SJCRH30 (cell line): ENCODE measurements at places on chromosomes 3 and 15.

DNA sequence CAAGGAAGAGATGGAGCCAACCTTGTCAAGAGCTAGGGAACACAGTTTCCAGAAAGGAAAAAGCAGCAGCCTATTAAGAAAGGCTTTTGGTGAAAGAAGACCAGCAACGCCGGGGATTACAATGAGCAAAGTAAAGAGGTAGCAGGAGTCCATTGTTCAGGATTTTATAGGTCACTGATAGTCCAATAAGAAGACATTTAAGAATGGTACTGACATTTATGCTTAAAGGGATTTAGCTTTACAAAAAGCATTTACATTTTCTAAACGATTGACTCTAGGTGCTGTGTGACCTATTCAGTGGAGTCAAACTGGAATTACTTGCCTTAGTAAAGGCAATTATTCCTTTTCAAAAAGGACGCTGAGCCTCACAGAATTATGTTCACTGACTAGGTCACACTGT is 40.8 kb downstream of the CSNK1G1 start:
- H3K27me3 ChIP-seq = no peaks in the 10 kb centered on the region
- no peak overlapping the region for H3K27ac ChIP-seq
- H3K36me3 ChIP-seq = peaks cover 2% of the 10 kb centered on the region; the same call in 1 of the 2 replicates
- H3K4me3 ChIP-seq = no peak overlapping the region
- no peak for DNase-seq

DNA sequence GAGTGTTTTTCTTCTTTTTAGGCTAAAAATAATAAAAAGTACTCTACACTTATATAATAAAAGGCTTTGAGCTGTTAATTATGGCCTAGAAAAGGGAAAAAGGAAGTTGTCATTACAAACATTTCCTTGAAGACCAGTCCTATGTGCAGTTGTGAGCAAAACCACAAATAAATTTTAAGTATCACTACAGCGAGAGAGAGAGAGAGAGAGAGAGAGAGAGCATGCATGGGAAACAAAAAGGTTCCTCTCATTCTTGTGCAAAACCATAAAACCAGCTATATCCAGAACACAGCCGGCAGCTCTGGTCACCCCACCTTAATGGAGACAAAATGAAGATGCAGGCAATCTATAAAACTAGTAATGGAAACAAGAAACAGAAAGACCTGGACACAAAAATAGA is 33.6 kb downstream of the HEG1 start:
- H3K27ac ChIP-seq = no peak overlapping the region
- no peaks in the 10 kb centered on the region for H3K4me1 ChIP-seq
- peaks cover 55% of the 10 kb centered on the region for H3K36me3 ChIP-seq
- no peaks in the 10 kb centered on the region for H3K27me3 ChIP-seq
- H3K4me3 ChIP-seq = no peak overlapping the region

- no peak overlapping the region for H3K27ac ChIP-seq
- 0 out of 2 replicates have a peak, but pooled peaks cover 4% of the 10 kb centered on the region for H3K27me3 ChIP-seq
- no peaks in the 10 kb centered on the region for H3K4me1 ChIP-seq
- H3K36me3 ChIP-seq = no peaks in the 10 kb centered on the region
Observed at GRCh38 chr15:27254055-27254454, 283.1 kb downstream of the GABRG3 start.

DNA sequence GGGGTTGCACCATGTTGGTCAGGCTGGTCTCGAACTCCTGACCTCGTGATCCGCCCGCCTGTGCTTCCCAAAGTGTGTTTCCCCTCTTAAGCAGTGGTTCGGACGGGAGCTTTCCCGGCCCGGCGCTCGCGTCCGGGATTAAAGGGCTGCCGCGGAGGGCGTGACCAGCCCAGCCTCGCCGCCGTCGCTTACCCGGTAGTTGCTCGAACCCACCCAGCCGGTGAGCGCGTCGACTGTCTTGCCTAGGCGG is 513 bp downstream of the CLASP2 start:
- no peaks in the 10 kb centered on the region for H3K27me3 ChIP-seq
- H3K4me1 ChIP-seq = no peaks in the 10 kb centered on the region; the same call in 1 of the 2 replicates
- H3K4me3 ChIP-seq = peak overlapping the region; percentile 86

GRCh38 chr3:90069748-90070147 is 962.3 kb downstream of the EPHA3 start:
- H3K27ac ChIP-seq = peak overlapping the region; percentile 26; the same call in 1 of the 2 replicates
- H3K36me3 ChIP-seq = no peaks in the 10 kb centered on the region
- peaks cover 10% of the 10 kb centered on the region for H3K4me1 ChIP-seq
- H3K4me3 ChIP-seq = no peak overlapping the region
- DNase-seq = no peak

DNA sequence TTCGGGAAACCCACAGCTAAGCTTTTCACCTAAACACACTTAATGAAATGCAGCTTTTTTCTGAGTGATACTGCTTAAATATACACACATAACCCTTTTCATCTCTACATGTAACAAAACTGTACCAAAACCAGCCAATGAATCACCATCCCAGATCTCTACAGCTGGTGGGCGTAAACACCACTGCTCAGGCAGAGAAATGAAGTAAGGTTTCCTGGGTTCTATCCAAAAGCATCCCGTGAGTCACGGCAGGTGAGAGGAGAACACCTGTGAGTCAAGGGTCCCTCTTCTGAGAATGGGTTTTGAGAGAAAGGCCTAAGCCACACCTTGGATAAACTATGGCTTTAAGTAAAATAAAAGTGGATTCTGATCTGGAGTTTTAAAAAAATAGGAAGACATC is 2.6 kb downstream of the CLDN1 start:
- no peak overlapping the region for H3K4me3 ChIP-seq
- no peaks in the 10 kb centered on the region for H3K36me3 ChIP-seq
- no peak for DNase-seq
- no peaks in the 10 kb centered on the region for H3K4me1 ChIP-seq
- H3K27me3 ChIP-seq = no peaks in the 10 kb centered on the region
